ENCODE measurements at places on chromosomes 12 and 14.

GRCh38 chr14:41718477-41719166, 111.9 kb downstream of the LRFN5 start:
- DNase-seq, result no peak

DNA sequence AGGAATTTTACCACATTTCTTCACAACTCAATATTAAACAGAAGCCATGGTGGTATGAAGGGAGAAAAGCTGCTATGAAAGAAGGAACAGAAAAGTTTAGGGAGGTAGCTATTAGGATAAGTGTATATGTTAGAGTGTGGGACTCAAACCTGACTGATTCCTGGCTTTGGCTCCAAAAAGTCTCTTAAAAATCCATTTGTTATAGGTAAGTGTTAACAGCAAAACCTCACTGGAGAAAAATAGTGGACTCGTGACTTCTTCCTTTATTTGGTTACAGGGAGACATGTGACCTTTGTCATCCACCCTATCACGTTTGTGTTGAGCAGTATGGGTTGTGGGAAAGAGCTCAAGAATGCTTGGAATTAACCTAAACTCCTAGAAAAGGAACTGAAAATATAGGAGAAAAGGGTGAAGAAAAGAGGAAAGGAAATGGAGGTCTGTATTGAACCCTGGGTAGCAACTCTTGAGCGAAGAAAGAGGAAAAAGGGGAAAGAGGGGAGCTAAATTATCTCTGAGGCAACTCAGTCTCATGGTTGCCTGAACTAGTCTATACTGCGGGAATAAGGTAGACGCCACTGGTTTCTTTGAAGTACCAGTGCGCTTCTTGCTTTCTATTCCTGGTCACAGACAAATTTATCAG, 3.6 kb upstream of the EID3 start:
- DNase-seq, result no peak

- no peak for DNase-seq
These were observed 150.6 kb downstream of the CCDC59 start for GRCh38 chr12:82207556-82207955.

GRCh38 chr14:58703161-58703506, 65.4 kb downstream of the DACT1 start:
- no peak for DNase-seq

DNA sequence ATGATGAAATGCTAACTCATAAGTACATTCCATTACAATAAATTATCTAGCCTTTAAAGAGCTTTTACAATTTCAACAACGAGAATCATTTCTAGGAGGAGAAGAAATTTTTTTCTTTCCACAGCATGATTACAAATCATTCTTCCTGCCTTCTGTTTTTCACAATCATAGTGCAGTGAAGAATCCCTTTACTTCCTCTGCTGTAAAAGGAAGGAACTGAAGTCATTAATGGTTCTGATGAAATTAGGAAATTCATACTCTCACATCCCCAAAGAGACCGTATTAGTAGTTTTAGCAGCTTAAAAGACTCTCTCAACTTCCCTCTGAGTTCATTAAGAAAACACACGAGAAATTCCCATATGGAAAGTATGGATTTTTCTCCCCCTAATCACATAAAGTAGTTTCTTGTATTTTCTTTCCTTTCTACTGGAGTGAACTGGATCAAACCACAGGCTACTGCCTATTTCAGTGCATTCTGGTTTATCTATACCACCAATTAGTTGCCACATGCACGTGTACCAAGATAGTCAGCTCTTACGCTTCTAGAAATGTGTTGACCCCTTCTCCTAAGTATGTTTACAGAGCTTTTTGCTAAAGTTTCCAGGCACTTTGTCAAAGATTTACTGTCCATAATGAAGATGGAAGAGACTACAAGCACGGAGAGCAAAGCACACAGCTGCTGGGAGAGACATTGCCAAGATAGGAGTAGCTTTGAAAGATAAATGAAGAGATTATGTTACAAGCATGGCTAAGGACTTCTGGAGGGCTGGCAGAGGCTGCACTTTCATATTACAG, 58.9 kb upstream of the KITLG start:
- DNase-seq, result no peak

DNA sequence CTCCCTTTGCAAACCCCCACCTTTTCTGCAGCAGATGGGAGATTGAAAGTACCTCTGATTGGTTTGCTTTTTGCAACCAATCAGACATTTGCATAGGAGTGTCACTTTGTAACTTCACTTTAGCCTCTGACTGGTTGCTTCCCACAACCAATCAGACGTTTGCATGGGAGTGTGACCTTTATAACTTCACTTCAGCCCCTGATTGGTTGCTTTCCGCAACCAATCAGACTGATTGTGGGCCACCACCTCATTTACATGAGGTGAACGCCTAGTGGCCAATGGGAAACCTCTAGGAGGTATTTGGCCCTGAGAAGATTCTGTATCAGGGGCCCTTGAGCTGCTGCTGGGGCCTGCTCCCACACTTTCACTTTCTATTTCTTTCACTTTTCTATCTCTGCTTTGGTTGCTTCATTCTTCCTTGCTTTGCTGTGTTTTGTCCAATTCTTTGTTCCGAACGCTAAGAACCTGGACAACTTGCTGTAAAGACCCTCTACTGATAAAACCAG, 106.0 kb upstream of the PRICKLE1 start:
- DNase-seq, result no peak

DNA sequence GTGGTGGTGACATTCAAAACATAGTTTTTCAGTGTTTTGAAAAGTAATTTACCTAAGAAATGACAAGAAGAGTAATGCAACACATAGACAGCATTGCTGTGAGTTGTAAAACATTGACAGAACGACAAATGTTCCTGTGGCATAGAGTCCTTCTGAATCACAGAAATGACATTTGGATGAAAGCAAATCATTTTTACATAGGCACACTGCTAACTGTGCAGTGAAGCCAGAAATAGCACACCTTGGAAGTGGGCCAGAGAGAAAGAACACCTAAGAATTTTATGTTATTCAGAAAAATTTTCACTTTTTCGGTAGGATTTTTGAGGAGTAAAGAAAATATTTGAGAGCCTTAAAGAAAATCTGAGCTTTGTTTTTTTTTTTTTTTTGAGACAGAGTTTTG, 100.6 kb downstream of the ANO4 start:
- no peak for DNase-seq

DNA sequence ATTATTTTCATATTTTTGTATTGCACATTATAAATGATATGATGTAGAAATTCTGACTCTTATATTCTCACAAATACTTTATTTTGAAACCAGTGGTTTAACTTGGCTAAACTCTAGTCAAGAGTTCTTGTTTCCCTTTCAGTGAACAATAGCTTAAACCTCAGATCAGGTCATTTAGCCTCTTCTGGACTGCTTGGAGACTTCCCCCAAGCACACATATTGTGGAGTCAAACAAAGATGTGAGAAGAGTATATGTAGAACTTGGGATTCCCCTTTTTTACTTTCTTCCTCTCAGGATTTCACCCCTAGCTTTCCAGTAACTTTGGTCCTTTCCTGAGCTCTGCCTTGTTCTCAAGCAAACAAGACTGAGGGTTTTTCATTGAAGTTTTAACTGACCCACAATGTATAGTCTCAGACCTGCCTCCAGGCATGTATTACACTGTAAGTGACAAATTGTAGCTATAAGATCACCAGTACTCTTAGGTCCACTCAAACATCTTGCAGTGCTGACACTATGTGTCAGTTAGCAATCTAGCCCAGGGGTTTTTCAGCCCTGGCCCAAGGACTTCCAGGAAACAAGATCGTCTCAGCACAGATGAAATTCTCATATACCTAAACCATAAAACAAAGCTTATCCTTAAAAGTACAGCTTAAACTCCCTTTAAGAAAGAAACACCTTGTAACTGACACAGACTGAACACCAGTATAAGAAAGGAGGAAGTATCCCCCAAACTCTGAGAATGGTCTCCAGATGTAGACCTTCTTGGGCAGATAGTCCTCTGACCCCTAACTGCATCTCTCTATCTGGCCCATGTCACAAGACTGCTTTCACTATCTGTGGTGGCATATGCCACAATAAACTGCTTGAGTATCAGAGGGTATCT, 98.6 kb downstream of the SLC6A15 start:
- DNase-seq, result no peak

DNA sequence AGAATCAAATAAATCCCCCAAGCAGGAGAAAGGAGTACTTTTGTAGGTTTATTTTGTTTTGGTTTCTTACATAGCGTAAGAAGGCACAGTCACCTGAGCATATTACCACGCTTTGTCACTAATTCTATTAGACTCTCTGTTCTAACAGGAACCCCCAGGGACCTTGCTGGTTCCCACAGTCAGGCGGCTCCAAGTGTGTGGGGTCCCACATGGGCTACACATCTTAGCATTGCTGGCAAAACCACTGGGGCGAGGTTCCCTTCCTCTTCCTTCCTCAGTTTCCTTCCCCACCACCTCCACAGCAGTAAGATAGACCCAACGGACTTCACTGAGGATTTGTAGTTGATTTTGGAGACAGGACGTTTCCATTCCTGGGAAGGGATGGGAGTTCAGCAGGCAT, 49.1 kb downstream of the TMEM132C start:
- no peak for DNase-seq

- no peak for DNase-seq
These were observed 355.9 kb downstream of the TMTC2 start for GRCh38 chr12:83042441-83043200.

- DNase-seq, result no peak
These were observed 2.2 kb upstream of the NFKBIA start for GRCh38 chr14:35406506-35407305.

GRCh38 chr12:132075026-132075713, 68.9 kb downstream of the DDX51 start:
- DNase-seq, result no peak

DNA sequence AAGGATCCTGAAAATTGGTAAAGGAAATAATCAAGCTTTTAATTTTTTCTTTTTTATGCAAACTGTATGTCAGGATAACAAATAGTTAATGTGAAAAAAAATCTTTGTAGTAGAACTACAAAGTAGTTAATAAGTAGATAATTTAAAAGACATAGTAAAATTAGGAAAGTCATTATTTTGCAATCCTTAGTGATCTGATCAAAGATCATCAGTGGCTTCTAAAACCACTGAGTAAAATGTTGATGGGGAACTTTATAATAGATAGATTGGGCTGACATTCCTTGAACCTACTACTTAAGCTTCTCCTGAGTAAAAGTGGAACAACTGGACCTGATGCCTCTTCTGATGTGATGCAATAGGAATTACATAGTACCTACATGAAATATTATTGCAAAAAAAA, 119.0 kb upstream of the TMTC2 start:
- no peak for DNase-seq

GRCh38 chr14:57066887-57067513, 201.7 kb downstream of the EXOC5 start:
- no peak for DNase-seq

GRCh38 chr12:89117448-89118034, 234.8 kb downstream of the DUSP6 start:
- no peak for DNase-seq

DNA sequence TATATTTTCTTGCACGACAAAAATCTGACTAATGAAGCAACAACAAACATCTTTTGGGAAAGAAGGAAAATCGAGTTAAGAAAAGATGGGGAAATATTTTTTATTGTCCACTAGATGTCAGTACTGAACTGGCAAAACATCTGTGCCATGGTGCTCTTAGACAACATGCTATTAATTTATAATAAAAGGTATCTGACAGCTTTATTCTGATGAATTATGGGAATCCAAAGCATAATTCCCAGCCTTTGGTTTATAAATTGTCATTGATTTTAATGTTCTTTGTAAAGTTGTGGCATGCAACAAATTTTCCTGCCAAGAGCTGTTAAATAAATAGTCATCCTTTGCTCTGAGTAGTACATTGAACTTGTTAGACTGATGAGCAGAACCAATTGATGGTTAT, 231.2 kb downstream of the ETNK1 start:
- DNase-seq, result no peak

DNA sequence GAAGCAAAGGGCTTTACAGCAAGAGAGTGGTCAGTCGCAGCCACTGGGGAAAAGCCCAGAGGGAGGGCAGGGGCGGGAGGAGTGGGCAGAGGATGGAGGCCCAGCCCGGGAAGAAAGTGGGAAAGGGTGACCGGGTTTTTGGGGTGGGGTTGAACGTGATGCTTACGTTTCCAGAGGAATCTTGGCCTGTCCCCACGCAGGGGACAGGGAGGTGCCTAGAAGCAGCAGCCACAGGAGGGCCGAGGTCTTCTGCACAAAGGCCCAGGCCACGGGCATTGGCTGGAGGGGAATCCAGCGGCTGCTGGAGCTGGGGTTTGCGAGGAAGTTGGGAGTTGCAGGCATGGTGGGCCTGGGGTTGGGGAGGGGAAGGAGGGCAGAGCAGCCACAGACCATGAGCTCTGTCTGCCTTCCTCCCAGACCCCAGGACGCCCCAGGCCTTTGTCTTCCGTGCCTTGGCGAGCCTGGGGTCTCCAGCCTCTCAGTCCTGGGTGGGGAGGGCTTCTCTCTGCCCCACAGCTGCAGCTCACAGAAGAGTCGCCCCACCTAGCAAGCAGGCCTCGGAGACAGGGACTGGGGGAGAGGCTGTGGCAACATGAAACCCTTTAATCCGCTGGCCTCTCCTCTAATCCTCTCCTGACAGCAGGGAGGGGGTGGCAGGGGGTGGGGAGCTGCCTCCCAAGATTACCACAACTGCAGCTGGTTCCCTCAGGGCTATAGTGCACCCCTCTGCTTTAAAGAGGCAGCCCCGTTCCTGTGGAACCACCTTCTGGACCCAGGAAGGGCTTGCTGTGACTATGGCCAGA, at the start of gene CACNA2D4:
Gene CACNA2D4 (minus strand): TSS at position 572 of the 803 bp plus-strand sequence. CDS start 179 bp downstream, at position 393.
- no peak for DNase-seq

GRCh38 chr12:57688931-57689330, 5.0 kb upstream of the OS9 start:
- DNase-seq, result no peak

DNA sequence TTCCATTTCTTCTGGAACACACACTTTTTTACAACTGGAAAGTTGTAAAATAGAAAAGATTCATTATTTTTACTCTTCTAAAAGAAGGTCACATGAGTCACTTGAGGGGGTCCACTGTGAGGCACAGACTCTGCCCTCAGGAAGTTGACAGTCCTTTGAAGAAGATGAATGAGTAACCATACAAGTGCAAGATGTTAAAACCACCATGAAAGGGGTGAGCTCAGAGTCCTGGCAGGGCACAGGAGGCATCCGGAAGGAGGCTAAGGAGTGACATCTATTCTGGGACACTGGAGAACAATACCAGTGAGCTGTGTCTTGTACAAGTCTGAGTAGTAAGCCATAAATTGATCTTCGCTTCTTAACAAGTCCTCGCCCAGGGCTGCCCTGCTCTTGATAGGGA, 126.0 kb upstream of the FRMD6 start:
- DNase-seq, result no peak

DNA sequence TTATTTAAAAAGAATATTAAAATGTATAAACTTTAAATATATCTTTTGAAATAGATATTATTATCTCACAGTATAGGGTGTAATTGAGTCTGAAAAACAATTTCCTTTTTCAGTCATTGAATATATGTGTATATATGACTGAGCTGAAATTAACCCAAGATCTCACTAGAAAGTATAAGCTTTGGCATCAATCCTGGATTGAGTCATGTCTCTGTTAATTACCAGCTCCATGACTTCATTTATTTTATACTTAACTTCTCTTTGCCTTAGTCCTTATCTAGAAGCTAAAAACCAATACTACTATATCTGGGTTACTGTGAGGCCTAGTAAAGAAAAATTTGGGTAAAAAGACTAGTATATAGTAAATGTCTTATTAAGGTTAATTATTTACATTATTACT, 1020.3 kb downstream of the LRFN5 start:
- DNase-seq, result no peak
